ENCODE measurements at places on chromosomes 11 and 22.

GRCh38 chr11:117535201-117535849 lies 207.7 kb downstream of the CEP164 start:
- DNase-seq: no peak

DNA sequence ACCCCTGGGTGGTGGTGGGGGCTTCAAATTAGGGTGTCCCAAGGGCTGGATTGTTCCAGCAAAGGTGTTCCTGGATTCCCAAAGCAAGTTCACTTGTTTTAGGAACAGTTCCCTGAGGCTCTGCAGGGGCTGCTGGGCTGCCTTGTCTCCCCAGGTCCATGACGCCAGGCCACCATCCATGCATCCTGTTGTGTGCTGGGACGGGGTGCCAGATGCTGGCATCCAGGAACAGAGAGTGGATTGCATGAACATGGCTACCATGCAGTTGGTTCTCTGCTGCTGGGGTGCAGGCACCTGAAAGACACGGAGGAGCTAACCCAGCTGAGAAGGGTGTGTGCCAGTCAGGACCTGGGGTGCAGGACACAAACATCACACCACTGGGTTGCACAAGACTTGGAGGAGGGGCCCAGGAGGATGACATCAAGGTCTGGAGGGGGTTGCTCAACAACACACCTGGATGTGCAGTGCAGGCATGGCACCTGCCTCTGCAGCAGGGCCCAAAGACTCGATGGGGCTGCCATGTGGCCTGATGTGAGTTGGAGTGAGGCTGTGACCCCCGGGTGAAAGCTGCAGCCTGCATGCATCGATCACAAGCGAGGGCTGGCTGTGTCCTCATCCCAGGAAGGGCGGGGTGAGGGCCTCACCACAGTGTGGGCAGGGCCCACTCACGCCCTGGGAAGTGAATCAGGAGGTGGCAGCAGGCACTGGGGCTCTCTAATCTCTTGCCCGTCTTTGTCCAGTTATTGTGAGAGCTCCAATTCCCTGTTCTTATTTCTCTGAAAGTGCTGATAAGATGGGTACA lies 74.0 kb upstream of the CLDN5 start:
- no peak for DNase-seq

DNA sequence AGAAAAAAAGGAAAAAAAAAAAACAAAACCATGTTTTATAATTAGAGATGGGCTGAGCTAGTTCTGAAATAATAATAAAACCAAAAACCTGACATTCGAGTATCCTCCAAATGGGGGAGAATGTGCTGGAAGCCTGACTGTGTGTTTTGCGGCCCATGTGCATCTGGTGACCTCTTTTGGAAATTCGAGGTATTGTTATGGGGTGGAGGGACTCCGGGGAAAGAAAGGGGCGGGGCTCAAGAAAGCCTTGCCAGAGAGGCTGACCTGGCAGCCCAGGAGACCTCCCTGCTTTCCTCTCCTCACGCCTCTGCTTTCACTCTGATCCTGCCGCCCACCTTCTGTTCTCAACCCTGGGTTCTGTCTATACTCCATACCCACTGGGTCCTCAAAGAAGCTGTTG lies 72.9 kb downstream of the CTTN start:
- no peak for DNase-seq

- no peak for DNase-seq
Measured at GRCh38 chr11:44030996-44031395, 16.8 kb upstream of the ACCSL start.

- DNase-seq: no peak
Measured at GRCh38 chr11:83909579-83910534, 623.7 kb upstream of the CCDC90B start.

DNA sequence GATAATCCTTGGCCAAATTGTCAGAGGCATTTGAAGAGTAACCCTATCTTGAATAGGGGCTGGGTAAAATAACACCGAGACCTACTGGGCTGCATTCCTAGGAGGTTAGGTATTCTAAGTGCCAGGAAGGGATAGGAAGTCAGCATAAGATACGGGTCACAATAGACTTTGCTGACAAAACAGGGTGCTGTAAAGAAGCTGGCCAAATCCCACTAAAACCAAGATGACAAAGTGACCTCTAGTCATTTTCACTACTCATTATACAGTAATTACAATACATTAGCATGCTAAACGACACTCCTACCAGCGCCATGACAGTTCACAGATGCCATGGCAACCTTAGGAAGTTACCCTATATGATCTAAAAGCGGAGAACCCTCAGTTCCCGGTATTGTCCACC lies 964 bp upstream of the REXO2 start:
- DNase-seq: no peak

- DNase-seq: no peak
Measured at GRCh38 chr22:26981541-26981940, 324.2 kb downstream of the MIAT start.

DNA sequence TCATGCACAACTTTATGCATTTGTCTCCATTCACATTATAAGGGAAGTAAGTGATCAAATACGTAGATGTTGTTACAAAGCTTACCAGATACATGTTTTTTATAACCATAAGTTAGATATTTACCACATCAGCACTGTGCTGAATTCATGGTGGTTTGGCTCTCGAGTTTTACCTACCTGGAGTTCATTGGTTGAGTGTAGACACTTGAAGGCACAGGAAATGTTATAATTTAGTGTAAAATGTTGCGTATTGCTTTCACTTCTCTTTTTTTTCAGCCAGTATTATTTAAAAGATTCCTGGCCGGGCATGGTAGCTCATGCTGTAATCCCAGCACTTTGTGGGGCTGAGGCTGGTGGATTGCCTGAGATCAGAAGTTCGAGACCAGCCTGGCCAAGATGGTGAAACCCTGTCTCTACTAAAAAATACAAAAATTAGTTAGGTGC lies 53.1 kb upstream of the GRK2 start:
- no peak for DNase-seq

GRCh38 chr11:44328138-44328660 lies 18.3 kb upstream of the ALX4 start:
- no peak for DNase-seq

DNA sequence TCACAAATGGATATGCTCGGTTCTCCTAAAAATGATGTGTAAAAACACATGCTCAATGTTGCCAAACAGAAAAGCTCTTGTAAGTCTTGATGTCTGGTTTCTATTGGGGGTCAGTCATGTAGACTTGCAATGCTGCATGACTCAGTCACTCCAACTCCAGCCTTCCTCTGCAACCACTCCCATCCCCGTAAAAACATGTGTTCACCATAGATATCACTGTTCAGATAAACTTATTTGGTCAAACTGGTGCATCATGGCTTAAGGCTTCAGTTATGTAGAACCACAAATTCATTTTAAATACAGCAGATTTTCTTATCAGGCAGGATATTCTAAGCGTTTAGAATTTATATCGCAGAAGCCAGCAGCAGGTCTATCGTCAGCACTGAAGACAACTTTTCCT lies 298.4 kb upstream of the LUZP2 start:
- no peak for DNase-seq

GRCh38 chr11:33162831-33163230 lies 1.6 kb upstream of the CSTF3 start:
- no peak for DNase-seq

DNA sequence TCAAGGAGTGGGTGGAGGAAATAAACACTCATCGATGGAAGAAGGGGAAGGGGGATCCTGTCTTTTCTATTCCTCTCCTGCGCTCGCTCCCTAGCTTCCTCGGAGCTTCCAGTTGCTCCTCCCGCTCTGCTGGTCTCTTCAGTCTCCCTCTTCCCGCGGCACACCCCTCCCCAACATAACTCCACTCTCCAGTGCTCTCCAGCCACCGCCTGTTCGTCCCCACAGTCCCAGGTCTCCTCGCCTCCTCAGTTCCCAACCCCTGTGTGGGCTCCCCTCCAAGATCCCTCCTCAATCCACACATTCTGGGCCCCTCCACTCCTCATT lies 438 bp downstream of the ZW10 start:
- DNase-seq: peak; percentile 26

- DNase-seq: no peak
Measured at GRCh38 chr11:20448834-20449233, 61.3 kb downstream of the PRMT3 start.

- DNase-seq: peak; percentile 18
Measured at GRCh38 chr11:31487848-31488247, 21.6 kb downstream of the IMMP1L start.

DNA sequence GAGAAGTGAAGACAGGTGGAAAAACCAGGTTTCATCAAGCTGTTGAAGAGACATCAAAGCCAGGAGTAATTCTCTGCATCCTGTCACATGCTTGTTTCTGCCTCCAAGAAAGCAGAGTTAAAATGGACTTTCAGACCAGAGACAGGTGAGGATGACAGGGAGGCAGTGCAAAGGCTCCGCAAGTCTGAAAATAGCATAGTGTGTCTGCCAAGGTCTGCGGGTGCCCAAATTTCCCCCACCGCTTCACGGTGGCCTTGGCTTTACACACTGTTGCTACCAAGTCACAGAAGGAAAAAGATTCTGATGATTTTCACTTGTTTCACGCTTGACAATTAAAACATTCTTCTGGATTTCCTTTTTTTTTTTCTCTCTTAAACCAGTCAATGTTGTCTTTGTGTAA lies 44.2 kb downstream of the SNX19 start:
- no peak for DNase-seq

DNA sequence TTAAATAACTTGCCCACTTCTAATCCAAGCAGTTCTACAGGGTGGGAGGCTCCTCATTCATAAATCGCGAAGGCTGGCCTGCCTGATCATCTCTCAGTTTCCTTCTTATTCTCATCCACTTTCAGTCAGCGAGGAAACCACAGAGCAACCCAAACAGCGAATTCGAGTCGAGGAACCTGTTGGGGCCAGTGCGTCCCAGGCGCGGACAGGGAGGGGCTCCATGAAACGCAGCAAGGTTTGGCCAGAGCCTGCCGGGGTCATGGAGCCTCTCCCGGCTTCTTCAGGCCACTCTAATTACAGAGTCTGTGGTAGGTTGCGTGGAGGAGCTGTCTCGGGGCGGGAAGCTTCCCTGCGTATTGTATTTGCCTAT lies 741 bp upstream of the NAV2 start:
- DNase-seq: no peak

DNA sequence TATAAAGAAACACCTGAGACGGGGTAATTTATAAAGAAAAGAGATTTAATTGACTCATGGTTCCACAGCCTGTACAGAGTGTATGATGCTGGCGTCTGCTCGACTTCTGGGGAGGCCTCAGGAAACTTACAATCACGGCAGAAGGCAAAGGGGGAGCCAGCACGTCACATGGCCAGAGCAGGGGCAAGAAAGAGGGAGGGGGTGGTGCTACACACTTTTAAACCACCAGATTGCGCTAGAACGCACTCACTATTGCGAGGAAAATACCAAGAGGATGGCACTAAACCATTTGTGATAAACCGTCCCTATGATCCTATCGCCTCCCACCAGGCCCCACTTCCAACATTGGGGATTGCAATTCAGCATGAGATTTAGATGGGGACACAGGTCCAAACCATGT lies 79.7 kb upstream of the CARD18 start:
- DNase-seq: no peak

DNA sequence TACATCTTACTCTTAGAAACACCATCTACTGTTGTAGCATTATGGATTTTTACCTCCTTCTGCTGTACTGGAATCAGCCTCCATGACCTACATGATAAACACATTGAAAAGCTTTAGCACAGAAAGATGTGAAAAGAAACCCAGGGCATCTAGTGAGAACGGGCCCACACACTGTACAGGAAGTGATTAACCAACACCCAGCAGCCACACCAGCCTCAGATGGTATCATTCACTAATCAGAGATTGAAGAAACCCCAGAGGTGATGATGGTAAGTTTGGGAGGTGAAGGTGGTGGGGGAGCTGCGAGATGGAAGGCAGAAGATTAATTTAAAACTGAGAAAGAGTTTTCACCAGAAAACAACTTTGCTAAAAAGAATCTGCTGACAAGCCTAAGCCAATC lies 46.1 kb downstream of the RASSF10 start:
- no peak for DNase-seq

- peak; percentile 66 for DNase-seq
Measured at GRCh38 chr22:50308597-50308935, 1.1 kb upstream of the PLXNB2 start.

DNA sequence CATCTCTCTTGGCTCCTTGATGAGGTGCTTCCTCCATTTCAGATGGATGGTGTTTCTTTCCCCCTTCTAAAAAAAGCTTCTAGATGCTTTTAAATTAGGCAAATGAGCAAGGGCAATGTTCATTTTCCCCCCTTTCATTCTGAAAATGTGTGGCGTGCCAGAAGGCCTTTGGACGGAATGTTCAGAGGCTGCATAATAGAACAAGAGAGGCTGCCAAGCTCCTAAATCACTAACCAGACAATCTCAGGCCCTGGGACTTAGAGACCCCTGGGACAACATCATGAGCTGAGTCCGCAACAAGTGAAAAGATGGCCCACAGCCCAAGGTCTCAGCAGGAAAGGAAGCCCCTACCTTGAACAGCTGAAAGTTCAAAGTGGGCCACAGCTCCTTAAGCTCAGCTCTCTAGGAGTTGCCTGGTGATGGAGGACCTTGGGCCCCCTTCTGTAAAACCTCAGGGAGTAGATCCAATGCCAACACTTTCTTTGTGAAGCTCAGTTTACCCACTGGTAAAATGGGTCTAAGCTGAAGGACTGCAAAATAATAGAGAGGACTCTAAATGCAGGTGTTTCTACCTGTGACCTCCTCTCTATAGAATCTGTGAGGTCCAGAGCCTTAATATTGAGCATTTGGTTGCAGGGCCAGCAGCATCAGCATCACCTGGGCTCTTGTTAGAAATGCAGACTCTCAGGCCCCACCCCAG lies 144.0 kb downstream of the FBXO7 start:
- no peak for DNase-seq

- no peak for DNase-seq
Measured at GRCh38 chr22:34430386-34430785, 510.1 kb upstream of the LARGE1 start.

DNA sequence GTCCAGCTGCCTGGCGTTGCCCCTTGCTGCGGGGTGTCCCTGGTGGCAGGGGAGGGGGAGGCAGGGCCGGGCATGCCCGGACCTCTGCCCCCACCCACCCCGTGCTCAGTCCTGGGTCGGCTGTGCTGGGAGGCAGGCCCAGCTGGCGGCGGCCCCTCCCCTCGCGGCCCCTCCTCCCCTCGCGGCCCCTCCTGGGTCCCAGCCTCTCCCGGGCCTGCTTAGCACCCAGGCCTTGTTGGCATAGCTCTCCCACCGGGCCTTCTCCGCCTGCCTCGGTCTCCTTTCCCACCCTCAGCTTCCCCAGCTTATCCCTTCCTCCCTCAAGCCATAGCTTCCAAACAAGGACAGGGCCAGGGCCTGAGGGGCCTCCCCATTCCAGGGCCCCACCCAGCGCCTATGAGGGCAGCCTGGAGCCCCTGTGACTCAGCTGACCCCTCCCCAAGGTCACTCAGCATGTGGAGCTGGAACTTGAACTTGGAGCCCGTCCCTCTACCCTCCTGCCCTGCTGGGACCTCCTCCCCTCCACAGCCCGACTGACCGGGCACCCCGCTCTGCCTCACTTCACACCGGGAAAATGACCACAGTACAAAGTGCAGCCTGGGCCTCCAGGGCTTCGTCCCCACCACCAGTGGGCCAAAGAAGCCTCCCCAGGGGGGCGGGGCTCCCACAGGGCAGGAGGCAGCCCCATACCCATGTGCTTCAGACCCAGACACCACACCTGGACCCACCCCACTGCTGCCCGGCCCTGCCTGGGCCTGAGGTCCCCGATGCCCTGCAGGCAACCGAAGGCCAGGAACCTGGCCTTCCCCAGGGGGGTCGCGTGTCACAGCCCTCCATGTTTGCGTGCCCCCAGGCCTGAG lies 1.2 kb downstream of the EPS8L2 start:
- peak; percentile 76 for DNase-seq
